ENCODE measurements at places on chromosomes 12 and 14.
A peak's percentile ranks its signal among the peaks of the same experiment; 100 is the strongest.

- DNase-seq = peak; percentile 44
These were observed 21.9 kb downstream of the DIO3 start for GRCh38 chr14:101583006-101583714.

- peak; percentile 44 for DNase-seq
These were observed 51.7 kb downstream of the BEGAIN start for GRCh38 chr14:100535287-100536120.

GRCh38 chr14:81313775-81314429 is 86.2 kb downstream of the STON2 start:
- DNase-seq = no peak

GRCh38 chr14:75369506-75369905 is 58.3 kb upstream of the JDP2 start:
- DNase-seq = no peak

DNA sequence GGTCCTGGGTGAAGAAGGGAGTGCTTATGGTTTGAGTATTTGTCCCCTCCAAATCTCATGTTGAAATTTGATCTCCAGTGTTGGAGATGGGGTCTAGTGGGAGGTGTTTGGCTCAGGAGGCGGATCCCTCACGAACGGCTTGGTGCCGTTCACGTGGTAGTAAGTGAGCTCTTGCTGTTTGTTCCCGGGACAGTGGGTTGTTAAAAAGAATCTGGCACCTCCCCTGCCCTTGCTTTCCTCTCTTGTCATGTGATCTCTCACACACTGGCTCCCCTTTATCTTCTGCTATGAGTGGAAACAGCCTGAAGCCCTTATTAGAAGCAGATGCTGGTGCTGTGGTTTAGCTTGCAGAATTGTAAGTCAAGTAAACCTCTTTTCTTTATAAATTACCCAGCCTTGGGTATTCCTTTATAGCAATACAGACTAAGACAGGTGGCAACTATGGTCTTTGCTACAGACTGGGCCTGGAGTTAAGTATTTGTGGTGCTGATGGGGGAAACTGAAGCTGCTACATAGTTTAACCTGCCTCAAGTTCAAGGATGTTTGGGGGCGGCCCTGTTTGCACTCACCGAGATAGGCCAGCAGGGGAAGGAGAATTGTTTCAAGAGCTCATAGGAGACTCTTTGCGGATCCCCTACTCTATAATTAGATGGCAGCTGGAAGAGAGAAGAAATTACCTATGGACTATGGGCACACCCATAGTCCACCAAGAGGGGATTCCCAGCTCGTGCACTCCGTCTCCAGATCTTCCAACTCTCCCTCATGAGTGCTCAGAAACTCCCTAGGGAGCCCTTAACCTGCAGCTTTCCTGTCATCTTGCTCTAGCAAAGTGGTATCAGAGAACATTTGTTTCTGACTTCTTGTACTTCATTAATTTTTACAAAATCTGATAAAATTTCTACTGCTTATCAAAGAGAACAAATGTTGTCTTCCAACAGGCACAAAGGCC is 164.6 kb downstream of the SLC15A5 start:
- DNase-seq = no peak

DNA sequence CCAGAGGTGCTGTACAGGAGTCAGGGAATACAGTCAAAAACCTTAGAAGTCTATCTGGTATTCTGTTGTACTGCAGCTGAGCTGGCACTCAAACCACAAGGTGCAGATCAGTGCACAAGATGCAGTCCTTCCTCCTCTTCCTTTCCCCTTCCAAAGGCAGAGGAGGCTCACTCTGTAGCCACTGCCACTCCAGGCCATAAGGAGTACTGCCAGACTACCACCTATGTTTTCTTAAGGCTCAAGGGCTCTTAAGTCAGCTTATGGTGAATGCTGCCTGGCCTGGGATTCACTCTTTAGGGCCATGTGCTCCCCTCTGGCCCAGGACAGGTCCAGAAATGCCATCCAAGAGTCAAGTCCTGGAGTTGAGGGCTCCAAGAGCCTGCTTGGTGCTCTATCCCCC is 200.3 kb downstream of the CRADD start:
- DNase-seq = no peak

DNA sequence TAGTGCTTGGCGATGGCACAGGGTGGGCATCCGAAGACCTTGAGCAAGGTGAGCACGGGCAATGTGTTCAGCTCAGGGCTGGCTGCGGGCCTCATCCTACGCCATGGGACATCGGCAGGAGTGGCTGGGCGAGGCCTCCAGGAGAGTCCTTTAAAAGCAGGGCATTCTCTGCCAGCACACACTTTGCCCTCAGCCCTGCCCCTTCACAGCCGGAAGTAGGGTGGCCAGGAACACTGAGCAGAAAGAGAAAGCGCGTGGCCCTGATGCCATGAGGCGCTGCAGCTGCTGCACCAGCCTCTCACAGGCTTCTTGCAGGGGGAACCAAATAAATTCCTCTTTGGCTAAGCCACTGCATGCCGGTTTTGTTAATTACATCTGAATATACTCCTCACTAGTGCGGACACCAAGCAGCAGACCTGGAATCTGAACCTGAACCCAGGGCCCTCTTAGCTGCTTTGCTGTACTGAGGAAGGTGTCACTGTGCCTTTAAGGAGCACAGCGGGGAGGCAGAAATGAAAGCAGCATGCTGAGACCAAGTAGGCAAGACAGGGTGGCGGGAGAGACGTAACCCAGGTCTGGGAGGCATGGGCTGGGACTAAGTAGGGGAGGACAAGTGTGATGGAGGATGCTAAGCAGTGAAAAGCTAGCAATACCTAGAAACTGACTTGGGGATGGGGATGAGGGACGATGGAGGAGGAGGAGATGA is 155.2 kb downstream of the TTC7B start:
- DNase-seq = peak; percentile 52

DNA sequence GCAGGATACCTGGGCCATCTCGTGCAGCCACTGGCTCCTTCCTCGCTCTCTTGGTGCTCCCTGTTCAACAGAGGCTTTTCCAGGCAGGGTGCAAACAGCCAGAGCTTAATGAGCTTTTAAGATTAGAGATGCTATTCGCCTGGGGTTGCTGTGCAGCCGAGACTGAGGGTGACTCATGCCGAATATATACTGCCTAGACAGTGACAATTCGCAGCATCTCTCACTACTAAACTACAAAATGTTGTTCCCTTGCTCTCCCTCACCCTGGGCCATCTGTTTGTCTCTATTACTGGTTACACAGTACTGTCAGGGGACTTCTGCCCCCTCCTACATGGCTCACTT is 26.0 kb upstream of the TESC start:
- DNase-seq = no peak

DNA sequence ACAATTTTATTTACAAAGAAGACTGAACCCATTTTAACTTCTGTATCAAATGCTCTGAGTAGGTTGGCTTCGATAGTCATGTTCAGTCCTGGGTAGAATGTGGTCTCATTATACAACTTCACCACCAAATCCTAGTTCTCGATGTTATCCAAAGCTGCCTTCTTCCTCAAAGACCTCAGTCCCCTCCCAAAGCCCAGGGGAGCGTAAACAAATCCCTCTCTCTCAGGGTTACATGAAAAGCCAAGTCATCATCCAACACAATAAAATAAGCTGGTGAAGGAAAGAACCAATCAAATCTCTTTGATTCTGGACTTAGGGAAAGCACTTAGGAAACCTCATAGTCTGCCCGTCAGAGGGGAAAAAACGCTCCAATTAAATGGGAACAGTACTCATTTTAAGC is 9.1 kb downstream of the PTCSC3 start:
- no peak for DNase-seq

Measured in upper lobe of left lung (tissue), 6 donors.